ENCODE measurements at places on chromosomes 2 and 18.
A peak's percentile ranks its signal among the peaks of the same experiment; 100 is the strongest.

DNA sequence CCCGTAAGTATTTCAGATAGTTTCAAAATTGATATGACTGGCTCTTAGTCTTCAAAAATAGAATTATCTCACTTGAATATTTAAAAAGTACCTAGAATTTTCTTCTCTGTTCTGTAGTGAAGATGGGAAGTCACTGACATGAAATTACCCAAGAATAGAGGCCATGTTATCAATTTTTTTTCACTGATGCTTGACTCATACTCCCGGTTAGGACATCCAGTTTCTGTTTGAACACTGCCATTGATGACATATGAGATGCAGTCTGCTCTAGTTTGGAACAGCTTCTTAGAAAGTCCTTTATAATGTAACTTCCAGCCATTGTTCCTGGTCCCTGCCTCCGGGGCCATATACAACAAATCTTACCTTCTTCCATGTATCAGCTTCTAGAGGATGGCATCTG, 26.0 kb downstream of the MAP3K20 start:
- no peak for DNase-seq

DNA sequence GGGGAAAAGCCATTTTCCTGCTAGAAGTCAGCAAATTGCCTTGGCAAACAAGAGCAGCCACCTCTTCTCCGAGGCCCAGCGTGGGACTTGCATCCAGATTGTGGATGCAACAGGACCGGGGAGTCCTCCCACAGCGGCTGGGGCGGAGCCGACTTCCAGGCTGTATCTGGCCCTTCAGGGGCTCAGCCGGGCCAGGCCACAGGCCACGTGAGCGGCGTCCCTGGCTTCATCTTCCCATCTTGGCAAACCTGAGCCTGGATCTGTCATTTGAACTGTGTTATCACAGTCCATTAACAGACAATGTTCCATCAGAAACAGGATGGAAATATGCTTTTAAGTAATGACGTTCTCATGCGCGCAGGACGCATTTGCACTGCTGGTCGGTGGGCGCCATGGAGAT, 483.5 kb upstream of the SALL3 start:
- no peak for DNase-seq

GRCh38 chr2:140392824-140393223, 1612.6 kb upstream of the NXPH2 start:
- DNase-seq = no peak

- DNase-seq = peak; percentile 13
These were observed 722 bp downstream of the ACSL3 start for GRCh38 chr2:222861411-222862105.

GRCh38 chr2:210262036-210262435, 36.8 kb upstream of the ACADL start:
- no peak for DNase-seq

- no peak for DNase-seq
These were observed 50.9 kb downstream of the ADNP2 start for GRCh38 chr18:80159713-80160636.

DNA sequence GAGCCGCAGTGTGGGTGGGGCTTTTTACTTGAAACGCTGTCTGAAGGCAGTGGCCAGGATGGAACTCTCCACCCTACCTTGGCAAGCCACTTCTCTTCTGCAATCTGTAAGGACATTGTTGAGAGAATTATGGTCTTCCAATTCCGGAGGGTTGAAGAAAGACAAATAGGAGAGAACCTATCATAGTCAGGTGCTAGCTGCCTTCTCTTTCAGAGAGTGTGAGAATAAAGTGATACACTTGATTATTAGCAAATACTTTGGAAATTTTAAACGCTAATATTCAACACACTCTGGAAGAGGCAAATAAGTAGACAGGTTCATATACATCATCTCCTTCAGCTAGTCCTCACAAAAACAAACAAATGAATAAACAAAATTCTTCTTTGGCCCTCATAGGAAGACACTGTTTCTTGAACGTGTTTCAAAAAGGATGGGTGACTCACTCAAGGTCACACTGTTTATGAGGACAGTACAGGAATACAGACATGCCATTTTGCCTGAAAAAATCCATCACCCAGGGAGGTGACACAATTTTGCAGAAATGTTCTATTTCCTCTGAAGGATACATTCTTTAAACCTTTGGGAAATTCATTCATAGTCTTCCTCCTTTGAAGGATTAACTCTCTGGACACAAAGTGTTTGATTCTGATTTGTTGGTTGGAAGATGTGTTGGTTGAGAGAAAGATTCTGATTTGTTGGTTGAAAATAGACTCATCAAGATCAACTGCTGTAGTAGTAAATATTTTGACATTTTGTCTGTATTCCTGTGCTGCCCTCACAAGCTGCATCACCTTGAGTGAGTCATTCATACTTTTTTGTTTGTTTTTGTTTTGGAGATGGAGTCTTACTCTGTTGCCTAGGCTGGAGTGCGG, 2.2 kb upstream of the IL1RN start:
- DNase-seq = no peak

GRCh38 chr2:126634273-126634861, 21.6 kb upstream of the GYPC start:
- DNase-seq = no peak

DNA sequence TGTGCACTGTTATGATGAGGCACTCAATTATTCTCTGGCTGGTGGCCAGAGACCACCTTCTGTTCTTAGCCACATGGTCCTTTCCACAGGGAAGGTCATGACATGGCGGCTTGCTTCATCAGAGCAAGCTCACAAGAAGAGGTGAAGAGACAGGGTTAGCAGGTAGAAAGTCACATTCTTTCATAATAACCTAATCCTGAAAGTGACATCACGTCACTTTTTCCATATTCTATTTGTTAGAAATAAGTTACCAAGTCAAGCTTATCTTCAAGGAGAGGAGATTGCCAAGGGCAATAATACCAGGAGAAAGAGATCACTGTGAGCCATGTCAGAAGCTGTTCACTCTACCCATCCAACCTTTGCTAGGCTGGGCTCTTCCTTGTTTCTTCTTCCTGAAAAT, 139.4 kb downstream of the OSR1 start:
- no peak for DNase-seq
